ENCODE measurements at places on chromosomes 16 and 17.
A peak's percentile ranks its signal among the peaks of the same experiment; 100 is the strongest.

- DNase-seq: no peak
These were observed 115.4 kb downstream of the ZNF778 start for GRCh38 chr16:89332902-89333245.

GRCh38 chr16:73091174-73091573 is 43.2 kb upstream of the ZFHX3 start:
- no peak for DNase-seq

- DNase-seq: no peak
These were observed 22.8 kb downstream of the TAOK1 start for GRCh38 chr17:29412780-29413565.

DNA sequence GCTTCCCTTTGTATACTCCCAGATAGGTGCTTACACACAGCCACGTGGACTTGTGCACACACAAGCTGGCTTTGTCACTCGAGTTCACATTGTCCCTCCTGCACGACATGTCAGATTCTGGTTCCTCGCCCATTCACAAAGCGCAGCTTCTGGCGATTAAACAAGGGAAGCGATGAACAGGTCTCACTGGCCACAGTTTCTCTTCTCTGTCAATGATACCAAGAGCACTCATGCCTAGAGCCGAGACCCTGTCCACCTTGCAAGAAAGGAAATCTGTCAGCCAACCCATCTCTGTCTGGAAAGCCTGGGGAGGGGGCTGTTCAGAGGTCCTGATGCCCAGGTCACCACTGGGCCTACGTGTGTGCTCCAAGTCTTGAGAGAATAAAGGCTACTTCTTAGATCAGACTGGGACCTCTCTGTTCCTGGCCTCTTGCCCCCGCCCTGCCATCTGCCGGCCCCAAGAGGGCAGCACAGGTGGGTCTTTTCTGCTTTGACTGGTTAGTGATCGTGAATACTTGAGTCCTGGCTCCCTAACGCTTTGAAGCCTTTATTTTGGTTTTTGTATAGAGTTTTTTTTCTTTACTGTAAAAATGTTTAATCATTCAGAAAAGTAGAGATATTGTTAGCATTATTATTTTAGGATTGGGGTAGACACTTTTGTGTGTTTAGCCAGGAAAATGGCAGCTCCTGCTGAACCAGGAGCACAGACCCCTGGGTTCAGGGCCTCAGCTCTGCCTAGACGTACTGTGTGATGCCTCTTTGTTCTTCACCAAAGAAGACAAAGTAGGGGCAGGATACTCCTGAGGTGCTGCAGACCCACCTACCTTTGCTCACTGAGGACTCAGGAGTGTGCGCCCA is 104.7 kb downstream of the MRM1 start:
- peak; percentile 3 for DNase-seq

- DNase-seq: no peak
These were observed 28.3 kb upstream of the APPBP2 start for GRCh38 chr17:60554377-60554788.

GRCh38 chr16:57042157-57043111 is 49.9 kb upstream of the CPNE2 start:
- no peak for DNase-seq

- no peak for DNase-seq
These were observed 4.6 kb downstream of the CNGB1 start for GRCh38 chr16:57966204-57966771.

DNA sequence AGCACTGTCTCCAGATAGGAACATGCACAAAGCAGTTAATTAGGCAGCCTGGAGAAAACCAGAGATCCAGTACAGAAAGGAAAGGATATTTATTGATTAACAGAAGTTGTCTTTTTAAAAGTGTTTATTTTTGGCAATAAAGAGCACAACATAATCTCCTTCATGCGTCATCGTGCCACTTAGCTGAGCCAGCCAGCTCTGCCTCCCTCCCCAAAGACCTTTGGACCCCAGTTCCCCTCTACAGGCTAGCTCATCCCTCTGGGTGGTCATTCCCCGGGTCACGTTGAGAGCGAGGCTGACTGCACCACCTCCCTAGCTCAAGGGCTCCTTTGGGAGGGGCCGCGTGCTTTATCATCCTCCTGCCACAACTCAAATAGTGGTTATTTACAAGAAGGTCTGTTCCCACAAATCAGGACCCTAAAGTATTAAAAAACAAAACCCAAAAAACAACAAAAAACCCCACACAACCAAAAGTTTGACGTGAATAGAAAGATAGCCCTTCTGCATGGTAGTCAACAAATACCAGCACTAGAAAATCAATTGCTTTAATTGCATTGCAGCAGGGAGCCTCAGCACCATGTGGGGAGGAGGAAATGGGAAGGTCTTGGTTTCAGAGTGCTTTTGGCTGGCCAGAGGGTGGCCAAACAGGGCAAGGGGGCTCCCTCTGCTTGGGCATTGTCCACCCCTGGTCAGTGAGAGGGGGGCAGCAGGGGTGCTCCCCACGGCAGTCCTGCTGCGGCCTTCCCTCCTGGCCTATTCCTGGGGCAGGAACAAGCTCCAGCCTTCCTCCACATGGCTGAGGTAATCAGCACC is 9.6 kb downstream of the POLR2C start:
- DNase-seq: no peak

GRCh38 chr17:66684731-66685130 is 150.2 kb upstream of the CACNG5 start:
- DNase-seq: no peak

DNA sequence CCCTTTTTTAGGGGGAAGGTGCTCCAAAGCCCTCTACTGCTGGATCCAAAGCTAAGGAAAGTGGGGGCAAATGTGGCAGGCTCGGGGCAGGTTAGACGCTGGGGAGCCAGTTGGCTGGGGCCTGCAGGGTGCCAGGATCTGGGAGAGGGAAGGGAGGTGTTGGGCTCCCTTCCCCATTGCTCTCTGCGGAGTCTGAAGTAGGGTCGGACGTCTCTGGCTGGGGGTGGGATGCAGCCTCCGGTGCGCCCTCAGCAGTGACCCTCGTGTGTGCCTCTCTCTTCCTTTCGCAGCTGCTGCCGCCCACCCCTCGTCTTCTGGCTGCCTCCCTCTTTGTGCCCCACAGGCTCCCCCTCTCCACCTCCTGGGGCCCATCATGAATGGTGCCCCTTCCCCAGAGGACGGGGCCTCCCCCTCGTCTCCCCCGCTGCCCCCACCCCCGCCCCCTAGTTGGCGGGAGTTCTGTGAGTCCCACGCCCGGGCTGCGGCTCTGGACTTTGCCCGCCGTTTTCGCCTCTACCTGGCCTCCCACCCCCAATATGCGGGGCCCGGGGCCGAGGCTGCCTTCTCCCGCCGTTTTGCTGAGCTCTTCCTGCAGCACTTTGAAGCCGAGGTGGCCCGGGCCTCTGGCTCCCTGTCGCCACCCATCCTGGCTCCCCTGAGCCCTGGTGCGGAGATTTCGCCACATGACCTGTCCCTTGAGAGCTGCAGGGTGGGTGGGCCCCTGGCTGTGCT is 2.2 kb downstream of the SH2B1 start:
- DNase-seq: no peak

DNA sequence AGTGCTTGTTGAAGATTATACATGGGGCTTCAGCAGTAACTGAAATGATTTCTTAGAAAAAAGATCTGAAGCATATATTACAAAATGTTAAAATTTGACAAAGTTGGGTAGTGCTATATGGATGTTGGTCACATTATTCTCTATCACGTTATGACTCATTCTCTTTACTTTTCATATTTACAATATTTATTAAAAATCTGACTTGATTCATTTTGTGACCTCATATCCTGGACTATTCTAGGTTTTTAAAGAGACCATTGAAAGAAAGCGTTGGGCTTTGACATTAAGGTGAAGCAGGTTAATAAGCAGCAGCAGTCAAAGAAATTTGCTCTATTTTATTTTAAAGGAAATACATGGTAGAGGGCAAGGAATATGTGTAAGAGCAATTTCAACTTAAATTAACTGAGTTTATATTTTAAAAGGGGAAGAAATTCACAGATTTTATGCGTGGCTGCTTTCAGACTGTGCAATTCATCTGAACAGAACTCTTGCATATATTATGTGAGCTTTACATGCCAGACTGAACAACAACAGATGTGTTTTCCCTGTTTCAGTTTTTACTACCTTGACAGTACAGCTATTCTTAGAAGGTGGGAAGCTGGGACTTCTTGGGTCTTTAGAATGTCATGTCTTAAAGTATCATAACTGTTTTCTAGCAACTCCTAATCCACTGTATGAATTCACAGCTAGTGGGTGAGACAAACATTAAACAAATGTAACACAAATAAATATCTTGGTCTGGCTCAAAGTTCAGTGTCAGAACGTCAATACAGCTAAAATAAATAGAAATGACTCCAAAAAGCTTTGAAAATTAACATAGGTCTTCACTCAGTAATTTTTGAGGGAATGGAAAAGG is 10.4 kb upstream of the FAM20A start:
- DNase-seq: no peak

- DNase-seq: peak; percentile 38
These were observed 15.4 kb downstream of the FLYWCH1 start for GRCh38 chr16:2927010-2927646.

DNA sequence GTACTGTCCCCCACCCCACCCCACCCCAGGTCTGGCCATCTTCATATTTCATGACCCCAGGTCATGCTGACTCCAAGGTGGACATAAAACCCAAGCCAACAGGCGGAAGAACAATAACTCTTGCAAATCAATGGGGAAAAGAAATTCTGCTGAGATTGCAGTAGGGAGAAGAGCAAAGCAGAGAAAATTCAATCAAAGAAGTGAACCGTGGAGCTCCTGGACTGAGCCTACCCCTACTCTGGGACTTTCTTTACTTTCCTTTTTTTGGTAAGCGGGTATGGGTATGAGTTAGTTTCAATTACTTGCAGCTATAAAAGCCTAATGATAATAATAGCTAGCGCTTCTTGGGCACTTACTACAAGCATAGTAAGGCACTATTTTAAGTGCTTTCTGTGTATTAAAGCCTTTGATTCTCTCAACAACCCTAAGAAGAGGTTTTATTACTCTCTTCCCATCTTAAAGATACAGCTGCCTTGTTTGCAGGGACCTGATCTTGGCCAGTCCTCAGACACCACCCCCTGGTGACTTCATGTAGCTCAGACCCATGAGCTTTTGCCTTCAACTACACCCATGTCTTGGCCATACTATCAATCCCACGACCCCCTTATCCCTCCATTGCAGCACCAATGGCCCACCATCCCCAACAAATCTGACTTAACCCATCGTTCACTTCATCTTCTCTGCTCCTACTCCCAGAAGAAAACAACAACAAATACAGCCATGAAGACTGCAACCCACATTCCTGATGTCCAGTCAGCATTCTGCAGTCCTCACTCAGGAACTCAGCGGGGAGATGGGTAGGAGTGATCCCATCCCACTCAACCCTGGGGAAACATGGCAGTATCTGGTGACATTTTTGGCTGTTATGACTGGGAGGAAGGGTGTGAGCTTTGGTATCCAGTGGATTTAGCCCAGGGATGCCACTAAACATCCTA is 4.4 kb downstream of the GGA2 start:
- DNase-seq: no peak

DNA sequence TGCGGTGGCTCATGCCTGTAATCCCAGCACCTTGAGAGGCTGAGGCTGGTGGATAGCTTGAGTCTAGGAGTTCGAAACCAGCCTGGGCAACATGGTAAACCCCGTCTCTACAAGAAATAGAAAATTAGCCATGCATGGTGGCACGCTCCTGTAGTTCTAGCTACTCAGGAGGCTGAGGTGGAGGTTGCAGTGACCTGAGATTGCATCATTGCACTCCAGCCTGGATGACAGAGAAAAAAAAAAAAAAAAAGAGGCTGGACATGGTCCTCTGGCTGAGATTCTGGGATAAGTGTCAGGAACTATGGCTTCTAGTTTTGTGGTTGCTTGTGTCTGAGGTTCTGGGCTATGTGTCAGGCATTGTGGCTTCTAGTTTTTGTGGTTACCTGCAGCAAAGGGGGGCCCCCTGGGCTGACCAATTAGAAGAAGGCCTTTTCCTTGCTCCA is 7.0 kb downstream of the KSR1 start:
- no peak for DNase-seq

DNA sequence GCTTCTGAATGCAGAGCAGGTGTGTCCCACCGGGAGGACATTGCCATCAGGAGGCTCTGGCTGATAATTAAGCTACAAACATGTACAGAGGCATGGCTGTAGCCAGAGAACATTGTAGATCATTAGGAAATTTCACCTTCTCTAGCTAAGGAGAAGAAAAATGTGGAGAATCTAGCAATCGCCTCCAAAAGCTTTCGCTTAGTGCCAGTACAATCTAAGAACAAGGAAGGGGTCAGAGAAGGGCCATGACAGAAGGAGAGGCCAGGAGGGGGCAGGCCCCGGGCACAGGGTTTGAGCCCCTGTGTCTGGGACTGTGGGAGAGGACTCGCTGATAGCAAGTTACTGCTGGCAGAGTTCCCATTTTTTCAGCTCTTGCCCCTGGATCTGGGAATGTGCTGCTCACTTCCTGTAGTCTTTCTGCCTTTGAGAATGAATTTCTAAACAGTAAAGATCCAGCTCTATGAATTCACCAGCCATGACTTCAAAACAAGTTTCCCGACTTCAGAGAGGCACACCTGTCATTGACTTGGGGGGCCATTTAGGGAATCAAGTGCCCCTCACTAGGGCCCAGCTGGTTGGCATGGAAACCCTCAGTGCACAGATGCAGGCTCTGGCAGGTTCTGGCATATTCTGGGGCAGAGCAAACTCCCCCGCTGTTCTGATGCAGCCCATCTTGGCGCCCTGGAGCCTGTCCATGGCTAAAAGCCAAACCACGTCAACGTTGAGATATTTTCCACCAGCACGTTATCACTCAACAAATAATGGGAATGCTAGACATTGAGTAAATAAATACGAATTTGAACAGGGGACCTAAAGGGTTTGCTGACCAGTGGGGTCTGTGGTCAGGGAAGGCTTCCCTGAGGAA is 59.5 kb upstream of the CACNG4 start:
- no peak for DNase-seq

GRCh38 chr17:11296994-11297393 is 56.0 kb downstream of the SHISA6 start:
- no peak for DNase-seq

GRCh38 chr17:53483704-53484103 is 339.0 kb upstream of the KIF2B start:
- no peak for DNase-seq

DNA sequence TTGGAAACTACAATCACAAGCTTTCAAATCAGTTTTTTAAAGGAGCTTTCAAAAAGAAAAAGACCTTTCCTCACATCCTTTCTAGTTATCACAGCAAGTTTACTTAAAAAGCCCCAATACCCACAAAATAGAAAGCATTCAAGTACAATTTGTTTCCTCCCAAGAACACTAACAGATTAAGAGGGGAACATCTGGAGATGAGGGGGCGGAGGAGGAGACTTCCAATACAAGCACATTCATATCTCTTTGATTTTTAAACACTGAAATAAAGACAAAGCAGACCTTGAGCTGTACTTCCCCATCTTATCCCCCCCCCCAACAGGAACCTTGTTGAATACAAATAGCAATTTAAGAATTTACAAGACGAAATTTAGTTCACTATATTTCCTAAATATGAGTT is 2.0 kb downstream of the YWHAE start:
- no peak for DNase-seq

- no peak for DNase-seq
These were observed 62.9 kb downstream of the JPH3 start for GRCh38 chr16:87665193-87665592.

- peak; percentile 68 for DNase-seq
These were observed 27.3 kb downstream of the STAT5A start for GRCh38 chr17:42315402-42316156.
